ENCODE measurements at places on chromosomes 7 and 10. TPM values are rescaled to one million over a fixed set of nuclear protein-coding genes. Genes with fewer than 3 reads are reported as not detected.

The MEST gene
- 2.2 TPM for total RNA-seq

The SNCG gene
- not detected for total RNA-seq

The DRGX gene
- total RNA-seq: not detected

The ADAM22 gene
- total RNA-seq: 3.3 TPM

The C7orf57 gene
- 0.34 TPM for total RNA-seq

The ZNF33A gene
- total RNA-seq: 7.0 TPM

The RBP3 gene
- not detected for total RNA-seq
